Activated CD4-positive, alpha-beta T cell treated with anti-CD3 and anti-CD28 coated beads, Interleukin-2, amount 50 U/mL, for 16 hours (primary cell): ENCODE measurements at places on chromosomes 6 and 20.
A peak's percentile ranks its signal among the peaks of the same experiment; 100 is the strongest.

DNA sequence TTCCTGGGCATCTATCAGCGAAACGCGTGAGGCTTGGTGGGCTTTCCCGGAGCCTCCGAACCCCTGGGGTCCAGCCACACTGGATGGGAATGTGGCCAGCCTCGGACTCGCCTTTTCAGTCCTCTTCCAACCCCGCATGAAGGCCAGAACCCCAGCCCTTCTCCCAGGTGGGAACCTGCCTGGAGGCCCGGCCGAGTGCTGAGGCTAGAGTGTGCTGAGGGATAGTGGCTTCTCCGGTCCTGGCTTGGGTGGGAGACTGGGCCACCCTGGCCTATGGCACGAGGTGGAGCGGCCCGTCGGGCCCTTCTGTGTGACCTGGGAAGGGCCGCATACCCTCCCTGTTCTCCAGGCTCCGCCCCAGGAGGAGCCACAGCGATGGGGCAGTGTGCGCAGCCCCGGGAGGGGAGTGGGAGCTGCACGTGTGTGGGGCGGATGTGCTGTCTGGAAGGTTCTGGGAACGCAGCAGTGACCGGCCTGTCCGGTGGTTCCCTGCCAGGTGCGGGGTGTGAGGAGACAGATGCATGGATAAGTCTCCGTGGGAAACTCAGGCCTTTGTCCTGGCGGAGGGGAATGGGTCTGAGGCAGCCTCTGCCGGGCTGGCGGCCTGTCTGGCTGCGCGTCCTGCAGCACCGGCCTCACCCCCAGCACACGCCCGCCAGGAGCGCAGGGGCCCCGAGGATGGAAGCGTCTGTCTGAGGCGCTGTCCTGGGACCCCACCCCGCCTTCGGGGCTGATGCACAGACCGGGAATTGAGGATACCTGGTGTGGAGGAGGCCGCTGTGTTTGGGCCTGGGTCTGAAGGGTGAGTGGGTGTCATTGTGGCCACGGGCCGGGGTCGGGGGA lies 1.1 kb upstream of the BHLHE23 start:
- DNase-seq, result no peak

- DNase-seq, result no peak
These were observed 91.7 kb downstream of the COL19A1 start for GRCh38 chr6:69957985-69958559.

- DNase-seq, result peak; percentile 32
These were observed 42.5 kb upstream of the PNISR start for GRCh38 chr6:99467509-99468106.

DNA sequence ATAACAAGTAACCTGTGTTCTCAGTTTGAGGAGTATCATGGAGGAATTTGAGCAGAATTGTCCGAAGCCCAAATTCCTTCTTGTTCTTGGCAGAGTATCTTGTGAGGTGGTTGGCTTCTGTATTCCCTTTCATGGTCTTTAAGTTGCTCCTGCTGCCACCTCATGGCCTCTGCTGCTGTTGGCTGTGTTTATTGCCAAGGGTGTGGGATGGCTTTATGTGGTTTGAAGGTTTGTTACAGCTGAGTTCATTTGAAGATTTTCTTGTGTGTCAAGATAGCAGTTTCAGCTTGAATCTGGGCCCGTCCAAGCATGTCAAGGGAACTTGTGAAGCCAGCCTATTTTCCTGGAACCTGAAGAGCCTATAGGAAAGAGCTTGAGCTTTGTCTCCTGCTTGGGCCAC lies 20.2 kb upstream of the TTK start:
- DNase-seq, result no peak

GRCh38 chr6:85675030-85675819 lies 32.5 kb upstream of the SYNCRIP start:
- peak; percentile 38 for DNase-seq

- DNase-seq, result no peak
These were observed 86.9 kb upstream of the TGM3 start for GRCh38 chr20:2208897-2209296.

DNA sequence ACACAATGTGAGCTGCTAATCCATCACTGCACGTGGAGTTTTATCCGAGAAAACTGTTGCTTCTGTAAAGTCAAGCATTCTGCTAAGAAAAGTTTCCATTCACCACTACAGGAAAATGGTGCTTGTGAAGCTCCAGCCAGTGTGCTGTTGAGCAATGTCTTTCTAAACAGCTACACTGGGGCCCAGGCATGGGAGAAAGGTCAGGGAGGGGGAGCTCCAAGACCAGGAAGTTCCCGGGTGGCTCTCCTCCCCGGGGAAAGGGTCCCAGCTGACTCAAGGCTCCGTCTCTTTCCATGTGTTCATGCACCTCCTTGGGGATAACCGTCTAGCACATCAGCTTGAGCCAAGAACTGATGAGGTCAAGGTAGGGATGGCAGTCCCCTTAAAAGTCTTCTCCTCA lies 20.5 kb downstream of the RPP40 start:
- no peak for DNase-seq

DNA sequence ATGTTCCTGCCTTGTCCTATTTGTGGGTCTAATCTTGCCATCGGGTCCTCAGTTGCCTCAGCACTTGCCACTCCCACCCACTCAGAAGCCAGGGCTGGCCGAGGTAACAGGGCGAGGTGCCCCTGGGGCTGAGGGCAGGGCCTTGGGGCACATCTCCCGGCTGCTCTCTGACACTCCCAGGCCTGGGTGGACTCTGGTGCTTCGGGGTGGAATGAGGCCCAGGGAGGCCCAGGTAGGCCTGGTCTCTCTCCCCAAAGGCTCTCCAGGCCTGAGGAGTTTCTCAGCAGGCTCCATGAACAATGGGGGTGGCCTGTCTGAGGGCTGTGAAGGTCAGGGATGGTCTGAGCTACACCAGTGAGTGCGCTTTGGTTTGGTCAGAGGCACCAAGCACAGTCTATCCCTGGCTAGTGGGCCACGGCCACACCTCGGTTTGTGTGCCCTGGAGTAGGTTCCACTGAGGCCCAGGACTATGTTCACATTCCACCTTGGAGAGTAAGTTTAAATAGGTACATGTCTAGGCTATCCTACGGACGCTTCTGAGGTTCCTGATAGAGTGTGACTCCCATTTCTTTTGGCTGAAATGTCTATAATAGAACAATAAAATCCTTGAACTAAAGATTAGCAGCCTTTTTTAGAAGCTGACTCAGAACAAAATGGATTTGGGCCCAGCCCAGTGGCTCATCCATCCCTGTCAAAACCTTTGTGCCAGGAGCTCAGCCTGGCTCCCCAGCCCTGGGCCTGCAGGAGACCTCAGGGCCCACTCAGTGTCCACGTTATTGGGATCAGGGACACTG lies 78.8 kb downstream of the SLC24A3 start:
- DNase-seq, result no peak

GRCh38 chr6:126804332-126805064 lies 314.0 kb upstream of the RSPO3 start:
- peak; percentile 29 for DNase-seq

GRCh38 chr20:17871181-17871580 lies 97.4 kb downstream of the SNX5 start:
- no peak for DNase-seq

DNA sequence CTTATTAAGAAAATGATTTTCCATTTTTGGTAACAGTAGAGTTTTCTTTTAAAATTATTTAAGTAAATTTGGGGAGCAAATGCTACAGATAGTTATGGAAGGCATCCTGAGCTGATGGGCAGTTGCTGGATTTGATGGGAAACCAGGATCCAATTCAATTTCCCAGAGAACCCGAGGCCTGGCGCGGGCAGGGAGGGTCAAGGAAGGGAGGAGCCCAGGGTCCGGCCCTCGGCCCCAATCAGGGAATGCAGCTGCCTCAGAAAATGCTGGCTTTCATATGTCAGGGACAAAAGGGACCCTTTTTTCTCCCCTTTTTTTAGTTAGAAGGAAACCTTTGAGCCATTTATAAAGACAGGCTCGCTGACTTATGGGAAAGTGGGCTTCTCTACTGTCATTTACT lies 42.1 kb downstream of the CTCFL start:
- no peak for DNase-seq
